Spleen (tissue), 13 donors: ENCODE measurements at places on chromosomes 5 and 9. TPM values are rescaled to one million over a fixed set of nuclear protein-coding genes. Genes with fewer than 3 reads are reported as not detected.

- DNase-seq: peak; percentile 92
These were observed at the start of gene FUT7 for GRCh38 chr9:137031904-137032640. TSS of gene FUT7 (minus strand) at chr9:137032088. CDS start at chr9:137031991, 97 bp downstream.

DNA sequence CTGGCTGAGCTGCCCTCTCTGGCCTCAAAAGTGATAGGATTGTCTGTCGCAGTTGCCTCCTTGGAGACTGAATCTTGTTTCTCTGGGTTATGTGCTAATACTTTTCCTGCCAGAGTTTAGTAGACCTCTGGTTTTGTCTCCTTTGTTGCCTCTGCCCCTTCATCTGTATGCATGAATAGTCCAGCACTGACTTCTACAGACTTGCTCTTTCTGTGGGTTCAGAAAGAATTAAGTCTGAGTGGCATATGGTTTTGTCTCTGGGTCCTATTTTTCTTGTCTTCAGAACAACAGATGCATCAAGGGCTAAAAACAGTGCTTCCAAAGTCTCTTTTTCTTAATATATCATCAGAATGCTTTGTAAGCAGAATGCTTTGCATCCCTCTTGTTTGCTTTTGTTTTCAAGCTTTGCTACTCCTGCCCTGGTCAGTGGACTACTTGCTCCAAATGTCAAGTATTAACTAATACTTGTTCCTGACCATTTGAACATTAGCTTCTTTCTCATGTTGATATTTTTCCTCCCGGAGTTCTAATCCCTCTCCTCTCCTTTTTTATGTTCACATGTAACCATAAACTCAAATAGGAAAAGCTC, 131.7 kb downstream of the UNC13B start:
- DNase-seq: no peak

DNA sequence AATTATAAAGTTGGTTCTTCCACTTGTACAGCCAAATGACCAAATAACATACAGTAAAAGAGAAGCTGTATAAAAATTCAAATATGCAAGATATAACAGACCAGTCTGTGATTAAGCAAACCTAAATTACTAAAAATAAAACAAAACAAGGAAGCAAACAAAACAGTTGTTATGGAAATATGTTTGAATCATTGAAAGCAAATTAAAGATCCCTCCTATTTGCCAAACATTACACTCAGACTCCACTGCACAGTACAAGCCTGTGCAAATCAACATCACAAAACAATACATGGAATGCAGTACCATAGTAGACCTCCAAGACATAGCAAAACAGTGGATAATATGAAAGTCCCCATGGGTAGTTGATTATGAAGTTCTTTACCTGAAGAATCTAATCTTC, 288.1 kb upstream of the PTGER4 start:
- DNase-seq: no peak

DNA sequence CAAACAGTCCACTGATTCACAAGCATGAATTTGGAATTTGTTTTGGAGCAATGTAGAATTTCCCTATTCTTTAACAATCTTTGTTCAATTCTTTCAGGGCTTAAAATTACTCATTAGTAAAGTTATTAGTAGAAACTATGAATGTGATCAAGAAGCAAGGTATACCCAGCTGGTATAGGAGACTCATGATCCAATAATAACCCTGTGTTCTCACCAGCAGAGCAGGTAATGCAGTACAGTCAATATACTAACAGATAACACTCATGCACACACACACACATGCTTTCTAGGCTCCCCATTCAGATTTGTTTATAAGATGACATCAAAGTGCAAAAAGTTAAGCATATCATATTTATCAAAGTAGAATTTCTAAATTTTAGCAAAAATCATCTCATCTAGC, 445.2 kb downstream of the ELAVL2 start:
- no peak for DNase-seq

DNA sequence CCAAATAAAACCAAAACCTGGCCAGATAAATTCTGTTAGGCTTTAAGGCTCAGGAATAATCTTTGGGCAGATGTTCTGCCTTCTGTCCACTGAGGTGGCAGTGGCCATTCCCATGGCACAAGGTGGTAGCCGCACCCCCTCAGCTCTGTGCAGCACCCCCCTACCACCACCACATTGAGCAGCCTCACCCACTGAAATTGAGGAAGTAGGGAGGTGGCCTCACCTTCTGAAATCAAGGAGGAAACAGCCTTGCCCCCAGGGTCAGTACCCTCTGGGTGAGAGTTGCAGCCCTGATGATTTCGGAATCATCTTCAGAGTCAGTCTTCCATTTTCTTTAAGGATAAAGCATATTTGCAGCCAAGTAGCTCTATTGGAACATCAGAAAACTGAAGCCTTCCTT, 204.8 kb upstream of the PIK3R1 start:
- no peak for DNase-seq

- peak; percentile 89 for DNase-seq
These were observed 43.3 kb upstream of the NCS1 start for GRCh38 chr9:130128733-130129431.

The PCDHA3 gene
- total RNA-seq: 0.07 TPM

The AQP7 gene
- total RNA-seq: 1.4 TPM
